Foreskin keratinocyte (primary cell): ENCODE measurements at places on chromosomes 12 and 14. TPM values are rescaled to one million over a fixed set of nuclear protein-coding genes. Genes with fewer than 3 reads are reported as not detected.

Gene P2RX2
- not detected in 2 replicates for polyA plus RNA-seq

- no peak for DNase-seq
Observed at GRCh38 chr14:80110721-80111120, 100.6 kb downstream of the DIO2 start.

DNA sequence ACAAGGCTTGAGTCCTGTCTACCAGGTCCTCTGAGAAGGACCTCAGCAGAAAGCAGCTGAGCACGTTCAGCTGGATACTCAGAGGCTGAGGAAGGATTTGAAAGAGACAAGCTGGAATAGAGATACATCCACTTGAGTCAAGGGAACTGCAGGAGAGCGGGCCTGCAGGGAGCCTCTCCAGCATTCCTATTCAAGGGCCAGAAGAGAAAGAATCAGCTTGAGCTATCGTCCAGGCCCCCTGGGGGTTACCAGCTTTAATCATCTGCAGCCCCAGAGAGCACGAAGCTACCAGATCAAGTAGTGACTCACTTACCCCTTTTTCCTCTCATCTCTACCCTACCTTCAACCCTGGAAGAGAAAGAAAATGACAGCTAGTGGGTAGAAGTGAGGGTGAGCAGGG lies 80.9 kb downstream of the NDUFA12 start:
- DNase-seq = no peak

DNA sequence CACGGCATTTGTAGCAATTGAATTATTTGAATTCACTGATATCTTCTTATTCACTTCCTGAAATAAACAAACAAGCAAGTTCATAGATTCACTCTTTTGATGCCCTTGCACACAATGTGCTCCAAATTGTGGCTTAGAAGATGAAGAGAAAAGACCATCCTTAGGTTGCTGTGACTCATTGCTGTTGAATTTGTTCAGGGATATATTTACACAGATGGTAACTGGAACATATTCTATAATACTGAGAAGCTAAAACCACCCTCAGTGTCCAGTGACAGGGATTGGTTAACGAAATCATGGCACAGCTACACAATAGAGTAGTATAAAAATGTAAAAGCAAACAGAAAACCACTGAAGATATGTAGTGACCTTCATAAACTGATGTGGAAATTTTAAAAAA lies 3.1 kb downstream of the PRB4 start:
- DNase-seq = no peak

Gene OR2AP1
- not detected in 2 replicates for polyA plus RNA-seq

DNA sequence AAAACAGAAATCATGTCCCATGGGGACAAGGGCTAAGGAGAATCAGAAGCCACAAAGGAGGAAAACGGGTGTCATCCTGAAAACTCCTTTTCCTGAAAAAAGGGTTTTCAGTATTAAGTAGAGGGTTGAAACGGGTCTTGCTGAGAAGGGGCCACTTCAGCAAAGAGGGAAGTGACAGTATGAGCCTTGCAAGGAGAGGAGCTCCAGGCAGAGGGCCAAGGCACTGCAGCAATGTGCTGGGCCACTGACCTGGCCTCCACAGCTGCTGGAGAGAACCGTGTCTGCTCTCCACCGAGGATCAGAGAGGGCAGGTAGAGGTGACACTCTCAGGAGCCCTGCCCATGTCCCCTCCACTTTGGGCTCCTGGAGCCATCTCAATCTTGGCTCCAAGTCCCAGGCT lies 103.3 kb downstream of the NCOR2 start:
- DNase-seq = no peak

Gene LRFN5
- polyA plus RNA-seq = not detected in 2 replicates

Gene VRTN
- polyA plus RNA-seq = not detected in 2 replicates

DNA sequence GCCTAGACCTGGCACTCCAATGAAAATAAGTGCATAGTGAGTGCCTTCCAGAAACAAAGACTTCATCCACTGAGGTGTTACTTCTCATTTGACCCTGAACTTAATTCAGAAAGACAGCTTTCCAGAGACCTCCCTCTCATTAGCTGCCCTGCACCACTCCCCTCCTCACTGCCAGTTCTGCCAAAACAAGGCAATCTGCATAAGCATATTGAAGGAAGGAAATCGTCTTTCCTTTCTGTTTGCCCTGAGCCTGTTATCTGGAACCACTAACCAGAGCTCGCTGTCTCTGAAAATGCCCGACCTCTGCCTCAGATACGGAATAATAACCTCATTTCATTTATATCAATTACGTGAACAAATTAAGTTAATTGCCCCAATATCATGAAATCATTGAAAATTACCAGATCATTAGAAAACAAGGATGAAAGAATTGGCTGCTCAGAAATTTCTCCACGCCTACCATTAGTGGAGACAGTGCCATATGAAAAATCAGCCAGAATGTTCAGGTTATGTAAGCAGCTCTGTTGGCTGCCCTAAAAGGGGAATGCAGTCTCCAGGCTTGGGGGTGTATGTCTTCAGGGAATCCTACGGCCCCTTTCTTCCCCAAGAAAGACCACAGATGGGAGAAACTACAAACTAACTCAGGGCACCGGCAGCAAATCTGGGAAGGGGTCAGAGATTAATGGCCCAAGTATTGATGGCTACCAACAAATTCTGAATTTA lies 149.9 kb upstream of the FKBP4 start:
- no peak for DNase-seq

DNA sequence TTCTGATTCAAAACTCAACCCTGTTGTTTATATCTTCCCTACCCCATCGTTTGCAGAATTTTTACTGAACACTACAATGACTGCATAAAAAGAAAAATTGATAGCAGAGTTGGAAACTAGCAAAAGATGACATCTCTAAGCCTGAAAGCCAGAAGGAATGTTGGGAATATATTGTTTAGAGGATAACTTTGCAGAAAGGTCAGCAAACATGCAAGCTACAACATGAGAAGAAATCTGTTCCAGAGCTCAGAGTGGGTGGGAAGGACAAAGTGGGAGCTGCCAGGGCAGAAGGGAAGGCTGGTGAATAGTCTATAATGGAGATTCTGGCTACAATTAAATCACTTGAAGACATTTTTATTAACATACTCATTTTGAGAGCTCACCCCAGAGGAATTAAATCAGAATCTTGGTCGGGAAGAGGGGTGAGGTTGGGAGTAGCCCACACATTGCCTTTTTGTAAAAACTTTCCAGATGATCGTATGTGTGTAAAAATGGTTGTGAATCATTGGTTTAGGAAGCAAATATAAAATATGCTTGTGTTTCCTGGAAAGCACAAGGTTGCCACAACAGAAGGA lies 574.8 kb downstream of the FLRT2 start:
- no peak for DNase-seq

Gene KCNH3
- 0.16 and 0.29 TPM in 2 replicates for polyA plus RNA-seq

- no peak for DNase-seq
Observed at GRCh38 chr12:89350630-89351488, 1.4 kb downstream of the DUSP6 start.

DNA sequence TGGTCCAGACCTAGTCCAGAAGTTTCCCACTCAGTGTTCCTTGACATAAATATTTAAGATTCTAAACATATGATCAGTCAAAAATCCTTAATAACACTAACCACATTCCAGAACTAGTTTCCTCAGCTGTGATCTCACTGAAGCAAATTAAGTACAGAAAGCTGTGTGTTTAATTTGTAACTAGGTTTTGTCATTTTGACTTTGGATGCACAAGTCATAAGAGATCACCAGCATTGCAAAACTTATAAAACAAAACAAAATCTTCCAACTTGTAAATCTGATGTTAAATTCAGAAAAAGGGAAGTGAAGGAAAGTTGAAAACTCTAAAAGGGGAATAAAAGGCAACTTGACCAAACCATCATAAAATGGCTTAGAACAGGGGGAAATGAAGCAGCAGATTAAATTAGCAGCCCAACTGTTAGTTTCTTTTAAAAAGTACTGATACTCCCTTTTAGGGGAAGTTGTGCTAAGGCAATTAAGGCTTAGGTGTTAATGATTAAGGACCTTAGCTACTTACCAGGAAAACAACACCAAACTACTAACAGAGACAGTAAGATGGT lies 56.6 kb downstream of the SH2B3 start:
- DNase-seq = no peak

DNA sequence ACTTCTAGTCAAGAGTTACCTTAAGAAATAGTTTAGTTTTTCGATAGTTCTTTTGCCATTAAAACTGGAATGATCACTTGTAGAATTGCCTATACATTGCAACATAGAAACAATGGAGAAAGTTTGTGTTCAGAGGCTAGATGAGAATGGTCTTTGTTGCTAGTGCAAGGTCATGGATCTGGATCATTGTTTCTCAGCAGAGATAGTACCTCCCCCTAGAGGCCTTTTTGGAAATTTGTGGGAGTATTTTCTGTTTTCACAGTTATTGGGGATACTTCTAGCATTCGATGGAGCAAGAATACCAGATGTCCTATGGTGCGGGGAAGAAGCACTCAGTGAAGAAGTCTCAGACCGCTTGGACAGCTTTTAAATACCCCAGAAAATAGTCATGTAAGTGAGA lies 138.8 kb upstream of the HMGA2 start:
- DNase-seq = no peak

Gene PLA2G1B
- not detected in 2 replicates for polyA plus RNA-seq

Gene SERPINA6
- not detected in 2 replicates for polyA plus RNA-seq

- peak; percentile 86 for DNase-seq
Observed at GRCh38 chr12:104603545-104603973, 146.8 kb downstream of the CHST11 start.

Gene TOMM20L
- polyA plus RNA-seq = not detected in 2 replicates

DNA sequence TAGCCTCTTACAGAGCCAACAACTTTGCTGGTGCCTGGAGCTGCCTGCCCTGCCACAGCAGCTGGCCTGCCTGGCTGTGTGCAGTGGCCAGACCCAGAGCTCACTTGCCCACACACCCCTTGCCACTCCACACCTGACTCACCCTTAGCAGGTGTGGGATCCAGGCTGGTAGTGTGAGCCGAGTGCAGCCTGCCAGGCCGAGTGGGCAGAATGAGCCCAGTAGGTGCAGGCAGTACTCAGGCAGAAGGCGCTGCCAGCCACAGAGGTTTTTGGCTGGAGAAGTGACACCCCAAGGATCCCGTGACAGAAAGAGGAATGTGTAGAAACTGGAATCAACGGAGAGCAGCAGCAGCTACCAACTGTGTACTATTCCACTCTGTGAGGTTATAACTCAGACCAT lies 29.8 kb upstream of the PYGL start:
- DNase-seq = no peak

DNA sequence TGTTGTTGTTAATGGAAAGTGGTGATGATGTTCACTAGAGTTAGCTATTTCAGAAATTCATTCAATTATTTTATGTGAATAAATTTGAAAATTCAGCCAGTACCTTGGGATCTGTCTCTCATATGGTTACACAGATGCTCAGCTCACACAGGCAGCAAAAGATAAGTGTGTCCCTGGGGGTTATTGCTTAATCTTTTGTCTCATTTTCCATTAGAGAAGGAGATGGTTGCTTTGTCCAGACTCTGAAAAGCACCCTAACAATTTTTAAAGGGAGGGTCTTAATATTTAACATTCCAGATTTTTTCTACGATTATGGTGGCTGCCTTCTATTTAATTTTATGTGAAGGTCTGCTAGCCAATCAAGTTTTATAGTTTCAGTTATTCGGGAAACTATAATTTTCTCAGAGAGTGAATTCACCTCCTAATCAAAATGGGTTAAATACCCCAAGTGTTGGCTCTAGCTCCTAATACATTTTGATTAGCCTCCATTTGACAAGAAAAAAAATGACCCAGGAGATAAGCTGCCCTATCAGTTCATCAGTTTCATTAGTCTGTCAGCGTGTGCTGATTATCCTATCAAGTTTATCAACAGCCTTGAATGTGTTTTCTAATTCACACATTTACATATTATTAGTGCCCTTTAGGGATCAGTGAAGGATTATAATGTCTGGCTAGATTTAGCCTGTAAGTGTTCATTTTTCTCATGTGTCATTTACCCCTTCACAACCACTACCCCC lies 282.1 kb downstream of the TMTC2 start:
- DNase-seq = no peak
